Activated CD4-positive, CD25-positive, alpha-beta regulatory T cell treated with anti-CD3 and anti-CD28 coated beads, Interleukin-2, amount 50 U/mL, for 24 hours (primary cell): ENCODE measurements at places on chromosomes 2 and 18.

DNA sequence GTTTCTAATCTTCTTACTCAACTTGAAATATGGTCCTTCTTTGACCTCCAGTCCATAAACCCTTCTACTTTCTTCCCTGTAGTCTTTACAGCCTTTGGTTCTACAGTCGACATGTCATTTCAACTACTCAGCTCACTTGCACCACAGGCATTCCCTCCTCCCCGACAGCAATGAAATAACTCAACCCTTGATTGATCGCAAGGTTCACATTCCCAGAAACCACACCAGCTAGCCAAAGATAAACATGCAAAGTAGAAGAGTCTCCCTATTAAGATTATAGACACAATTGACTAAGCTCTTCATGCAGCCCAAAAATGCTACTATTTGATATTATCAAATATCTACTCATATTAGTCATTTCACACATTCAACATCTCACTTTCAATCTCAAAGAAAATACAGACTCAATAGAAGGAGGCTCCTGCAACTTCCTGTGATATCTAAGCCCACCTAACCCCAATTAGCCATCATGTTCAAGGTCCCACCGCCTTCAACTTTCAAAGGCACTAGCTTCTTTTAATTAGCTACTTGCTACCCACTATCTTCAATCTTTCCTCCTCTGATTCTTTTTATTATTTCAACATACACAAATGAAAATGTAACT, 50.8 kb downstream of the RTTN start:
- ATAC-seq, result no peak

- ATAC-seq, result no peak
Observed at GRCh38 chr18:15165048-15165447, 417.1 kb downstream of the ANKRD30B start.

DNA sequence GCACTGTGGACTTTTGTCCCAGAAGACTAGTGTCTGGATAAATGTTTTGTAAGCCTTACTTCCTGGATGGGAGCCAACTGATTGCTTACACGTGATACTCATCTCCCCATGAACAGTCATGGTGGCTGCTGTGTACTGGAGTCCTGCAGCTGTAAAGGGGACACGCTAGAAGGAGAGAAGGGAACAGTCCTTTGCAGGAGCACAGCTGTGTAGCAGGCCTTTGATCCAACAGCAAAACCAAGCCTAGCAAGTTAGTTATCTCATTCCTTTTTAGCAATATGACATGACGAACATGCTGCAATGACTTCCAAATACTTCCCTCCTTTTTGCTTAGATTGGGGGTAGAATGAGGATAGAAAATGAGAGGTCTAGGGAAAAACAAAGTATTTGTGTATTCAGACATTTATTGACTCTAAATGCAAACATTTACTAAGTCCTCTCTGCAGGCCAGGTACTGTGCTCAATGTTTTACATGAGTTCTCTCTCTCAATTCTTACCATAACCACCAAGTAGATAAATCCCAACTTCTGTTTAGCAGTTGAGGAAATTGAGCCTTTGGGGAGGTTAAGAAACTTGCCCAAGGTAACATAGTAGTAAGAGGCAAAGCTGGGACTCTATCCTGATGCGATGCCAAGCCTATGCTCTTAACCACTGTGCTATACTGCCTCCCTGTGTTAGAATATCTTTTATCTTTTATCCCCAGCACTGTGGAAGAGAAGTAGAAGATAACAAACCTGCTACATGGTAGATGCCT, 55.4 kb upstream of the CD28 start:
- peak; percentile 32 for ATAC-seq

DNA sequence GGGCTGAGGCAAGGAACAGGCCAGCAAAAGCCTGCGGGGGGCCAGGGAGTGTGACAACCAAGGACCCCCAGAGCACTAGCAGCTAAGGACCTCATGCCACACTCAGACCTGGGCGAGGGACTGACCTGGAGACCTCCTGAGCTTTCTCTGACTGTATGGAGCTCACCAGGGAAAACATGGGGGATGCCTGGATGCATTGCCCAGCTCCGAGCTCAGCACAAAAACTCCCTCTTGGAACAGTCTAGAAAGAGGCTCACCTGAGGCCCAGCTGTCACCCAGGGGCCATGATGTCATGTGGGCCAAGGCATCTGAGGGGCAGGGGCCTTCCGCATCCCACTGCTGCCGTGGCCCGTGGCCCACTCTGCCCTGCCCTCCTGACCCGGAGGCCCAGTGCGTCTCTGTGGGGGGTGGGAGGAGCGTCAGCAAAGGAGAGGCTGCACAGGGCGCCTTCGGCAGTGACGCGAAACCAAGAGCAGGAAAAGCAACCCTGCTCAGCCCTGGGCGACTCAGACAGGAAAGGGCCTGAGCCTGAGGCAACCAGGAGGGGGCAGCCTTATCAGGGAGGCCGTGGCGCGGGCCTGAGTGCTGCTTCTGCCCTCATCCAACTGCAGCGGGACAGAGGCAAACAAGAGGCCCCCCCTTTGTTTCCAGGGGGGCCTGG, 57.3 kb upstream of the ALPP start:
- peak; percentile 83 for ATAC-seq

DNA sequence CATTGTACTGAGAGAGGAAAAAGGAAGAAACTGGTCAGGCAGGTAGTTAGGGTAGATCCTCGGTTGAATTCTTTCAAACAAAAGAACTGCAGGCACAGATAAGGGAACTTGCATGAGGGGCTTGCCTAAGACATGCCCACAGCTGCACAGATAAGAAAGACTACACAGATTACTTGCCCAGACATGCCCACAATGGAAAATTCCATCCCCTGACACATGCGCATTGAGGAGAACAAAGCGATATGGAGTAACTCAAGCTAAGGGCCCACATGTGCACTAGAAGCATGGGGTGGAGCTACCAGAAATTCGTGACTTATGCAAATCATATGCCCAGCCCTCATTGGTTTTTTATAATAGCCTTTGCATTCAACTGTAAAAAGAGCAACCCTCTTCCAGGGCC, 181.3 kb upstream of the ZNF521 start:
- ATAC-seq, result no peak

DNA sequence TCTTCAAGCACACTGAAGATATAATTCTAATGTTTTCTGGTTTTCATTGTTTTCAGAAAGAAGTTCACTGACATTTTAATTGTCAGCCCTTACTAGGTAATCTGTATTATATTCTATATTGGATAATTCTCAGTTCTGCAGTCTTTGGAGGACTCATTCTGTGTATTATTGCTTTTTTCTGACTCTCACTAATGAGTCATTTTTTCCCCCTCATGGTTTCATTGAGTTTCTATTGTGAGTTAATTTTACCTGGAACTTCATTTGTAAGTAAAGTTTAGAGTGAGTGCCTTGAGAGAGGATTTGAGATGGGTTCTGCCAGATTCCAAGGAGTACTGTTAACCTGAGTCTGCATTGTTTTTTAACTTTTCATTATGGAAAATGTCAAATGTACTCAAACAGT, 90.4 kb upstream of the LYPD1 start:
- ATAC-seq, result no peak

DNA sequence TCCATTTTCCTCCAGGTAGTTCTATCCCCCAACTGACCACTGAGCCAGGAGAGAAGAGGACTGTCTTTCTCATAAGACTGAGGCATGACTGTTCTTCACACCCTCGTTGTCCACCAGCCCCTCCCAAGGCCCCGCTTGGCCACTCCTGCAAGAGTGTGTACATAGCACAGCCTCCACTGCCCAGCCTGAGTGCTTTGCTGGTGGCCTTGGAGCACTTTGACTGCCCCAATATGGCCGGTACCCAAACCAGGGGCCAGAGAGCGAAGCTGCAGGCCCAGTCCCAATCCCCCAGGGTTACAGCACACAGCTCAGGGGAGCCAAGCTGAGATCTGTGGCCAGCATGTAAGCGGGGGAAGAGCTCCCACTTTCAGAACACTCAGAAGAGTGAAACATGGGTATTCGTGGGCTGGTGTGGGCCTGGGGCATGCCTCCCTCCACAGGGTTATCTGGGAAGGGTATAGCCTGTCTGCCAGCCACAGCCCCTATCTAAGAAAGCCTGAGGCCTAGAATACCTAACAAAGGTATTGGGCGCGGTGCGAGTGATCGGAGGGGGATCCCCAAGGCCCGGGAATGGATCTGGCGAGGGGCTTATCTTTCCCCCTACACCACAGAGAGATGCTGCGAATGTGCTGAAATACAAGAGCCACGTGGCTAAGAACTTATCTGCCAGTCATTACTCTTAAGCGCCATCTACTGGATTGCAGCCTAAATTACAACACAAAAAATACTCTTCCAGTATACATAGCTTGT, 163.8 kb downstream of the WDPCP start:
- peak; percentile 38 for ATAC-seq

- ATAC-seq, result no peak
Observed at GRCh38 chr18:54117853-54118773, 106.4 kb downstream of the MBD2 start.

- no peak for ATAC-seq
Observed at GRCh38 chr18:13889671-13890070, 25.7 kb downstream of the MC2R start.

DNA sequence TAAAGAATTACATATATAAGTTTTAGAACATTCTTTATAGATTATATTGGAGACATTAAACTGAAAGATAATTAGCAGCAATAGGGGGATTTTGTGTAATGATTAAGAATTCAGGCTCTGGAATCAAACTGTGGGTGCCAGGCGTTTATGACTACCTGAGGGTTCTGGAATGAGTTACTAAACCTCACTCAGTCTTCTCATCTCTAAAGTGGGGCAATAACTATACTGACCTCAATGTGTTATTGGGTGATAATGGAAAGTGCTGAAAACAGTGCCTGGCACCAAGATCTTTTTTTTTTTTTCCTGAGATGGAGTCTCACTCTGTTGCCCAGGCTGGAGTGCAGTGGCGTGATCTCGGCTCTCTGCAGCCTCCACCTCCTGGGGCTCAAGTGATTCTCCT, 7.2 kb downstream of the SERPINB8 start:
- peak; percentile 56 for ATAC-seq

DNA sequence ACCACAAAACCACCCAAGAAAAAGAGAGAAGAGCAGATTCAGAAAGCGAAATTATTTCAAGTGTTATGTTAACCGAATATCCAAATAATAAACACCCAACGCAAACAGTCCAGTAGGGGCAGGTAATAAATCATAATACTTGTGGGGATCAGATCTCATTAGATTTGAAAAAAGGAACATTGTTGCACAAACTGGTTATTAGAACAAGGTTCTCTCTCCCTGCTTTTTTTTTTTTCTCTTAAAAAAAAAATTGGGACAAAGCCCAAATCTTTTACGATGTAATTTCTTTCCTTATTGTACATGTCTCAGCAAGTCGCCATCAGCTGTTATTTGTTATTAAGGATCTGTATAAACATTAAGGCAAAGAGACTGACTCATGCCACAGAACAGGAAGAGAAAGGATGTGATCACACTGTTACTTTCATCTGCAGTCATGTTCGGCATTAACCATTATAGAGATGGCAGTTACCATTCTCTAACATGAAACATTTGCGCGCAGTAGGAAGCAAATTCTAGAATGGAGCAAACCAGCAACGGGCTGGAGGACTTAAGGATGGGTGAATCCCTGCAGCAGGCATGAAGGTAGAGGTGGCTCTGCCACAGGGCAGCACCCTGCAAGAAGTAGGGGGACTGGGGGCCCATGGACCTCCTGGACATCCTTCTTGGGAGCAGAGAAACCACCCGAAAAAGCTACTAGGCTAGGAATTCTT, 42.0 kb downstream of the EPHA4 start:
- peak; percentile 81 for ATAC-seq

DNA sequence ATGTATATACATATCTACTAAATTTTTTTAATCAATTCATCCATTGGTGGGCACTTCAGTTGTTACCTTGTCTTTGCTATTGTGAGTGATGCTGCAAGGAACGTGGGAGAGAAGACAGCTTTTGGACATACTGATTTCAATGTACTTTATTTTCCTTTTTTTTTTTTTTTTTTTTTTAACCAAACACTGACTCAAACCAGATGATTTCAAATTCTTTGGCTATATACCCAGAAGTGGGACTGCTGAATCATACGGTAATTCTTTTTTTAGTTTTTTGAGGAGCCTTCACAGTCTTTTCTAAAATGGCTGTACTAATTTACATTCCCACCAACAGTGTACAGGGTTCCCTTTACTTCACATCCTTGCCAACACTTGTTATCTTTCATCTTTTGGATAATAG, 204.7 kb downstream of the INSIG2 start:
- no peak for ATAC-seq

DNA sequence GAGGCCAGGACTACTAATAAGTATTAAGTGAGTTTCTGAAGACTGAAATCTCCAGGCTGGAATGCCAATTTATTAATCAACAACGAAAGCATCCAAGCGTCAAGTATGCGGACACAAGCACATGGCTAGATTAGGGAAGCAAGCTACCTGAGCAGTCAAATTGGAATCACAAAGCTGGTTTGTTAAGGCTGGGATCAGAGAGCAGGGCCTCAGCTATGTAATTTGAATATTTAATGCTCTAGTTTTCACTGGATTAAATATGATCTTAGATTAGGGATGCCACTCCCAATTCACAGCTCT, 5.7 kb downstream of the CCL20 start:
- no peak for ATAC-seq

- no peak for ATAC-seq
Observed at GRCh38 chr18:79918615-79919011, 32.8 kb downstream of the SLC66A2 start.

DNA sequence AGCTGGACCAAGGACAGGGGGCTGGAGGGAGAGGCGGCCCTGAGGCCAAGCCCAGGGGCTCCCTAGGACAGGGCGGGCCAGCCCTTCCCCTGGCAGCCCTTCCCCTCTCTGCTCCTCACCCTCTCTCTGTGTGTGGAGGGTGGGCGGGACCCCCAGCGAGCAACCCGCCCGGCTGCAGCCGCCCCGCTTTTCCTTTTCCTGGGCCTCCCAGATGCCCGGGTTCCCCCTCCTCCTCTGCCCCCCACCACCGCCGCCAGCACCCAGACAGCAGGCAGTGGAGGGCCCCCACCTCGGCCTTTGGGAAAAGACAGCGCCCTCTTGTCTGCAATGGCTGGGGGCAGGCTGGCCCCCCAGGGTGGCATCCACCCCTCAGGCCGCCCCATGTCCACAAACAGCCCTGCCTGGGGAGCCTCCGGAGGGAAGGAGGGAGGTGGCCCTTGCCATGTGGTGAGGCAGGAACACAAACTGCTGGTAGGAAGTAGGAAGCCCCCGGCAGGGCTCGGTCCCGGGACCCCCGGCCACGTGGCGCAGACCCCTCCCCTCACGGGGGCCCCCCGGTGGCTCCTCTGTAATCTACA, 135.1 kb upstream of the CTDP1 start:
- no peak for ATAC-seq

DNA sequence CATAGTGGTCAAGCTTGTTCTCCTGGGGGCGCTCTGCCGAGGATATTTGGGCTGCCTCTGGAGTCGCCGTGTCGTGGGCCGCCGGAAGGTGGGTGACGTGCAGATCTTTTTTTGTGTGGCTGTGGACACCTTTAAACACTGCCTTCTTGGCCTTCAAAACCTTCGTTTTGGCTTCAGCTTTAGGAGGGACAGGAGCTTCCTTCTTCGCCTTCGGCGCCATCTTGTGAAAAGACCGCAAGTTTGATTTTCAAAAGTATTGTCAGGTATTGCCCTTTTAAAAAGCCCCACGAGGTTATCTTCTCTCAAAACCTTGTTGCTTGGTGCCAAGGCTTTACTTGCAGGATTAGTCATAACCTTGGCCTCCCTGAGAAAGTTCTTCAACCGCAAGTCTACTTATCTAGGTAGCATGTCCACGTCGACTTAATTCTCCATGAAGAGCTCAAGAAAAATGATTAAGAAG, 20.8 kb downstream of the LAMA3 start:
- no peak for ATAC-seq
